ENCODE measurements at places on chromosomes 16 and 17.

- peak; percentile 74 for DNase-seq
These were observed 28.3 kb downstream of the TTC19 start for GRCh38 chr17:16027708-16028584.

DNA sequence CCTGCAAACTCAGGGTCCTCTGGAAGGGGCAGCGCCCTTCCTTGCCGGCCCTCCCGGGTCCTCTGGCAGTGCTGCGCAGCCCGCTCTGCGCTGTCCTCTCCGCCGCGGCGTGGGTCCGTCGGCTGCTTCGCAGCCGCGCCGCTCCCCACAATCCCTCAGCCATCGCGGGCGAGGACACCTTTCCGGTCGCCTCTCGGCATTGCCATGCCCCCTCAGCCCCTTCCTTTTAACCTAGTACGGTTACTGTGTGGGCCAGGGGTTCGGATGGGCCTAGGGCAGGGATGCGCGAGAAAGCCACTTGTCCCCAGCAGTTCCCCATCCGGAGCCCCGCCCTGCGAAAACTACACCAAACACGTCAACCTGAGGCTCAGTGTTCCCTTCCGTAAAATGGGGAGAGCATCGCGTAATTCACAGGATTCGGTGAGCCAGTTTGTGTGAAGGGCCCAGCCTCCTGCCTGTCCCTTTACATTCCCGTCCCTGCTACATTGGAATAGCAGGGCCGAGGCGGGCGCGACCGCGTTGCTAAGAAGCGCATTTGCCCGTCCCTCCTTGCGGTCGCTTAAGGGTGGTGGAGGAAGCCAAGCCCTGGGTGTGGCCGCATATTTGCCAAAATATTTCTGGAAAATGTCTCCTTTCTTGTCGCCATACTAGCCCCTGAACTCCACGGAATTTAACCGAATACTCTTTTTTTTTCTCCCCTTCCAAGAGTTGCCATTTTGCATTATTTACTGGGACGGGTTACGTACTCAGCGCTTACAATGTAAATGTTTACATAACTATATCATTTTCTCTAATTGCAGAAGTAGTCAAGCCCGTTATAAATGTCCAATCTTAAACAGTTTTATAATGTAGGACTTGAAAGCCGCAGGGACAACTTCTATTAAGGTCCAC lies 13.2 kb downstream of the COPZ2 start:
- DNase-seq, result peak; percentile 67

DNA sequence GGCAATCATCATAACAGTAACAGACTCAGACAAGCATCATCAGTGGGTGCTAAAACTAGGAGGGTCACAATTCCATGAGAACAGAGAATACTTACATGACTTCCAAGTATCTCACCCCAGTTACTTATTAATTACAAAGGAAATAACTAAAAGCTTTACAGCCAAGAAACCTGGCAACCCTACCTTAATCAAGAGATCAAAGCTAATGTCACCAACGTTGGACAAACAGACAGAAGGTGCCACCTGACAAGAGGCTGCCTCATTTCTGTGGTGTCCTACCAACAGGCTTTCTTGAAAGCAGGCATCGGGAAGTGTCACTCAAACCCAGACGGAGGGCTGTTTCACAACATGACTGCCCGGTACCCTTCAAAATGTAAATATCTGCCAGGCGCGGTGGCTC lies 84.6 kb downstream of the RMI2 start:
- no peak for DNase-seq

- DNase-seq, result no peak
These were observed 130.4 kb downstream of the SLC39A11 start for GRCh38 chr17:72962106-72962505.

DNA sequence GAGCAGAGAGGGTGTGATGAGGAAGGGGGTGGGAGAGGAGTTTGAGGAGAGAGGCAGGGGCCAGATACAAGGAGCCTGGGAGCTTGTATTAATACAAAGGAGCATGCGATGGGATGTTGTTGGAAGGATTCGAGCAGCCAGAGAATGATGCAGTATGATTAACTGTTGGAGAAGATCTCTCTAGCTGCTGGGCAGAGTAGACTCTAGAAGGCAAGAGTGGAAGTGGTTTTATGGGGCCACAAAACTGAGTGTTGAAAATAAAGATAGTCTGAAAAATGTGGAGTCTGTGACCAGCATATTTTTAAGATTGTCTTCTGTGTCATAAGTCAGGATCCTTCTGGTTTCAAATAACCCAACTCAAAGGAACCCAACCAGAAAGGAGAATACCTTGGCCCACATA lies 98.3 kb downstream of the MSI2 start:
- no peak for DNase-seq

DNA sequence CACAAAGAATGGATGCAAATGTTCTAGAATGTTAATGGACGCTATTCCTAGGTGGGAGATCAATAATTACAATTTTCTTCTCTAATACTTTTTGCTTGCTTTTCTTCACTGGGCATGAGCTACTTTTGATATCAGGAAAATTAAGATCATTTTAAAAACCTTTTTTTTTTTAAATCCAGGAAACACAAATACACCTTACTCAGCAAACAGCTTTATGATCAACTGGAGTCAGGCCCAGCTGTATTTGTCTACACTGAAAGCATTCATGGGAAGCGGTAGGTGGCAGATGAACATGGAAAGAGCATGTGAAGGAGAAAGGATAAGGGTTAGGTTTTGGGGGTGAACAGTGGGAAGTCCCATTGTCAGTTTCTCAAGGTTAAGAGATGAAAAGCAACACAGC lies 97.8 kb downstream of the WDR59 start:
- DNase-seq, result no peak

DNA sequence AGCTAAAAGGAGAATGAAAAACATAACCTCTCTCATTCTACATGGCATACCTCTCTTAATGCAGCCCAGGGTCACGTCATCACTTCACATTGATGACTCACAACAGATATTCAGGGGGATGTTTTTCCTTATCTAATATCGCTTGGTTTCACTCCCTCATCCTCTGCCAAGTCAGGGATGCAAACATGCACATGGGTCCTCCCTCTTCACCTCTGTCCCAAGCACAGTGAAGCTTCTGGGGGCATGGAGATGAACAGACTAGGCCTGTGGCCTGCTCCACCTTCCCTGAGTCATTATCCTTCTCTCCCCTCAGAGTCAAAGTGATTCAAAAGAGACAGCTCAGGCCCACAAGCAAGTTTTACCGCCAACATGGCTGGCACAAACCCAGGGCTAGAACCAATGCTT lies 2.3 kb upstream of the MT2A start:
- DNase-seq, result no peak

GRCh38 chr17:35018814-35019213 lies 38.5 kb downstream of the LIG3 start:
- no peak for DNase-seq

DNA sequence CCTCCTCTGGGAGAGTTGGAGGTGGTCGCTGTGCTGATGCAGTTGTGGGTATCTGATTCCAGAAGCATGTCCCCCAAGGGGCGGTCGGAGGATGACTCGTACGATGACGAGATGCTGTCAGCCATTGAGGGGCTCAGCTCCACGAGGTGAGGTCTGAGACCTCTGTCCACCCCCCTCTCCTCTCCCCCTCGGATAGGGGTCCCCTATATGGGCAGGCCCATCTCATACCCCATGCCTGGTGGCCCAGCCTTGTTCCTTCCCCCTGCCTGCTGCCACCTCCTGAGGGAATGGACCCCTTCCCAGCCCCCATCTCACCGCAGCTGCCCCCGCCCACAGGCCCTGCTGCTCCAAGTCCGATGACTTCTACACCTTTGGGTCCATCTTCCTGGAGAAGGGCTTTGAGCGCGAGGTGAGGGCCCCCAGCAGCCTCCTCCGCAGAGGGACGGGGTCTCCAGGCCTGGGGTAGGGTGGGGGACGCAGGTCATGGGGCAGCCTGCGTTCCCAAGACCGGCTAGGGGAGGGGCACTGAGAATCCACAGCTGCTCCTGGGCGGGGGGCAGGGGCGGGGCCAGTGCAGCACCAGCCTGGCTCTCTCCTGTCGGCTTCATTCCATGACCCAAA lies 39.2 kb downstream of the ADCY7 start:
- DNase-seq, result no peak

- no peak for DNase-seq
These were observed 30.6 kb downstream of the KCNJ16 start for GRCh38 chr17:70105641-70106040.

DNA sequence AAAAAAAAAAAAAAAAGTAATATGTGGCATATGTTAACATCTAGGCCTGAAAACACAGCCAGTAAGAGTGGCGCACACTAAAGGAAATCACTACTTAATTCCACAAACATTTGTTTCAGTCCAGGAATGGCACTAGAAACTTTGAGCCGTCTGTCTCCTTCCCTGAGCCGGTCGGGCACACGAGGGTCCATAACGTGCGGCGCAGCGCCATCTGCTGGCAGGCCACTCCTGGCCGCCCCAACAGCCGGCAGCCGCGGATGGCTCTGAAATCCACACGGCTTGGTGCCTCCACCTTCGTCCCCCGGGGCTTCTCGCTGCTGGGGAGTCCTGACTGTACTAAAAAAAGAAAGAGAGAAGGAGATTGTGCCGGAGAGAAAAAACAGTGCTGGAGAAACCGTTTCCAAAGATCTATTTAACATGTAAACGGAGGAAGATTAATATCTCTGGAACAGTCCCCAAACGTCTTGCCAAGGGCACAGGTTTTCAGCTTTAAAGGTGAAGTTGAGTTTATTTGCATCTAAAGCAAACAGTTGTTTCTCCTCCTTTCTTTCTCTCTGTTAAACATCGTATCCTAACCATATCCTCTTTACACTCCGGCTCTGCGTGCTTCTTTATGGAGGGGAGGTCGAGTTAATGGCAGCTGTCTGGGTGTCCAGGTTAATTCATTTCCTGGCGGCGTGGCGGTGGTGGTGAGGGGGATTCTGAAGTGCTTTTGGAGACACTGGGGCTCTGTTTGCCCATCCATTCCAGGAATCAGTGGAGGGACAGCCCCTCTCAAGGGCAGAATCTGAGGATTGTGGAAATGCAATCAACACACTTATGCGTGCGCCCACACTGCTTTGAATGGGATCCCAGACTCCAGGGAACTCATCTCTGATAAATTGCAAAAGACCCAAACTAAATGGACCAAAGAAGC lies 611.3 kb upstream of the SALL1 start:
- DNase-seq, result peak; percentile 6

- DNase-seq, result peak; percentile 28
These were observed 20.8 kb upstream of the ZNF423 start for GRCh38 chr16:49876716-49877129.

DNA sequence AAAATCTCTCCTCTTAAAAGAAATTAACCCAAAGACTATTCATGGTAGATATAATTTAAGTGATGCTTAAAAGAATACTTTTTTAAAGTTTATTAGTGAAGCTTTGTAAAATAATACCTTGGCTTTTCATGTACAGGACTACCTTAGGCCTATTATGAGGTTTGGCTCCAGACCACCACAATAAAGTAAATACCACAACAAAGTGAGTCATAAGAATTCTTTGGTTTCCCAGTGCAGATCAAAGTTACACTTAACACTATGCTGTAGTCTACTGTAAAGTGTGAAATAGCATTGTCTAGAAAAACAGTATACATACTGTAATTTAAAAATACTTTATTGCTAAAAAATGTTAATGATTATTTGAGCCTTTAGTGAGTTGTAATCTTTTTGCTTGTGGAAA lies 31.7 kb downstream of the CLTC start:
- no peak for DNase-seq

DNA sequence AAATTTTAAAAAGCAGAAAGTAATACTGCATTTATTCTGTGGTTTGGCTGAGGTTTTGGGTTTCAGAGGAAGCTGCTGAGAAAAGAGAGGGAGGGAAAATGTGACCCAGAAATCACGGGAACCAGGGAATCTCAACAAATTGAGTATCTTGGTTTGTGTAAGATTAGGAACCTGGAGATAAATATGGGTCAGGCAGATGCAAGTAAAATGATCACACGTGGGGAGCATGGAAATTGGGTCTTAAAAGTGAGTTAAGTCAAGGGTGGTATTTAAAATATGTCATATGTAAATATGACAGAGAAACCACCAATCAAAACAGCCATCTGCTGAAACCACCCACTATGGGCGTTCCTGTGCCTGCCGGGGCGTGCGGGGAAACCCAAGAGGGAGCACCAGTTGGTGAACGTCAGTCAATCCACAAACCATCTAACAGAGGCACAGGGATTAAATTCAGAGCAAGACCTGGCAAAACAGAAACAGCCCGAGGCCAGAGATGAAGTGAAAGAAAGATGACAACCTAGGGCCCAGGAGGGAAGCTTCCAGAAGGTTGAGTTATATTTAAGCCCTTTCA lies 33.4 kb downstream of the CDH13 start:
- DNase-seq, result no peak

DNA sequence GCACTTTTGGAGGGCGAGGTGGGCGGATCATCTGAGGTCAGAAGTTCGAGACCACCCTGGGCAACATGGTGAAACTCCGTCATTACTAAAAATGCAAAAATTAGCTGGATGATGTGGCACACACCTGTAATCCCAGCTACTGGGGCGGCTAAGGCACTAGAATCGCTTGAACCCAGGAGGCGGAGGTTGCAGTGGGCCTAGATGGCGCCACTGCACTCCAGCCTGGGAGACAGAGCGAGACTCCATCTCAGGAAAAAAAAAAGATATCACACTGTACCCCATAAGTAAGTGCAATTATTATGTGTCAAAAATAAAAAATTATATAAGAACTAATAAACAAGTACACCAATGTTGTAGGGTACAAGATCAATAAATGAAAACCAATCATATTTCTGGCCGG lies 200.0 kb downstream of the CDRT15L2 start:
- no peak for DNase-seq

- DNase-seq, result no peak
These were observed 214.6 kb downstream of the SNX29 start for GRCh38 chr16:12191102-12191501.

GRCh38 chr16:4327386-4328045 lies 11.6 kb downstream of the GLIS2 start:
- DNase-seq, result no peak

GRCh38 chr17:75834279-75834920 lies 9.8 kb downstream of the UNC13D start:
- no peak for DNase-seq

GRCh38 chr17:2964028-2964356 lies 99.4 kb downstream of the OR1D5 start:
- no peak for DNase-seq

GRCh38 chr16:68710211-68710610 lies 26.9 kb upstream of the CDH1 start:
- peak; percentile 70 for DNase-seq

GRCh38 chr17:50257676-50258224 lies 16.5 kb upstream of the TMEM92 start:
- DNase-seq, result no peak

- DNase-seq, result peak; percentile 46
These were observed 15.4 kb downstream of the TNS4 start for GRCh38 chr17:40485851-40486521.

- DNase-seq, result peak; percentile 87
These were observed at the start of the genes ARSG and SLC16A6 for GRCh38 chr17:68290955-68291835. Gene ARSG, plus strand, starts transcription at chr17:68291495. Its CDS starts 15,999 bp downstream, at chr17:68307494. Gene SLC16A6, minus strand, starts transcription at chr17:68291127. Its CDS starts 12,807 bp downstream, at chr17:68278320.

GRCh38 chr16:53503991-53504663 lies 1.1 kb upstream of the AKTIP start:
- DNase-seq, result peak; percentile 20
